ENCODE measurements at places on chromosomes 5 and 9.
A peak's percentile ranks its signal among the peaks of the same experiment; 100 is the strongest.

GRCh38 chr5:130267926-130268325 lies 363.7 kb downstream of the CHSY3 start:
- no peak for DNase-seq

DNA sequence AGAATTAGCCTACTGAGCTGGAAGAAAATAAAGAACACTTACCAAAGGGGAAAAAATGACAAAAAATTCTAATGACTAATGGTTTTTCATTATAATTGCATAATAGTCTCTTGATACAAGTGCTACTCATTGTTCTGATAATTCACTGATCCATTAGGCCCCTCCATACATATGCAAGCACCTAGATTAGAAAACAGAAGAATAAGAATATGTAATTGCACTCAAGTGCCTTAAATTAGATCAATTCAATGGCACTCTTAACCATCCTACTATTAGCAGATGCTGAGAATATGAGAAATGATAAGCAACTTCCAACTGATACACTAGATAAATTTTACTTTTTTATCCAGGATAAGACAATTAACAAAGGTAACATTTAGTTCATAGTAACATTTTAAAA lies 440.9 kb upstream of the C9orf72 start:
- no peak for DNase-seq

DNA sequence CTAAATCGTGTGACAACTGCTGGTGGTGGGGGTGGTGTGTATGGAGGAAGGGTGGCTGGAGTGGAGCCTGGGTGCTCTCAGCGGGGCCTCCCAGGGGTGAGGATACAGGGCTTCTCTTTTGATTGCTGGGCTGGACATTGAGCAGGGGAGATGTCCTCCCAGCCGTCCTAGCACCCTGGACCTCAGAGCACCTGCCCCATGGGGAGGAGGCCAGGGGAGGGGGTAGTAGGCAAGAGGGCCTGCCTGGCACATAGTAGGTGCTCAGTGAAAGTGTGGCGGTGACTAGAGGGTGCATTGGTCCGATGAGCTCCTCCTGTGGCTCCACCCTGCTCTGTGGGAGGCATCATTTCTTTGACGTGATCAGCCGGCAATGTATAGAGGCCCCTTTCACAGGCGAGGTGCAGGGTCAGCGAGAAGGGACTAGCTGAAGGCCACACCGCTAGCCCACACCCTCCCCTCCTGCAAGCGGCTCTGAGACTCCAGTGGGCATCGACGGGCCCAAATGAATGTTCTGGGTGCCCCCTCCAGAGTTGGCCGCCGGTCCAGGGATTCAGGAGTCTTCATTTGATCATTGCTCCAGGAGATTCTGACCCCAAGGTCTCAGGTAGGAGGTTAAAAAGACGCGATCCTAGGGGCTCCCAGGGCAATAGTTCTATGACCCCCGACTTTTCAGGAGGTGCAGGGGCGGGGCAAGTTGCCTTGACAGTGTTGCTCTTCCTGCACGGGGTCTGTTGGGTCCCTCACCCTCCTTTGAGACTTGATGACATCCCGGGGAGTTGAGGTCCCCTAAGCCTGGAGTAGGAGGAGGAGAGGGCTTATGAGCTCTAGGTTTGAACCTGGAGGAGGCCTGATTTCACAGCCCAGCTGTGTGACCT lies 255.5 kb downstream of the PBX3 start:
- DNase-seq: no peak

DNA sequence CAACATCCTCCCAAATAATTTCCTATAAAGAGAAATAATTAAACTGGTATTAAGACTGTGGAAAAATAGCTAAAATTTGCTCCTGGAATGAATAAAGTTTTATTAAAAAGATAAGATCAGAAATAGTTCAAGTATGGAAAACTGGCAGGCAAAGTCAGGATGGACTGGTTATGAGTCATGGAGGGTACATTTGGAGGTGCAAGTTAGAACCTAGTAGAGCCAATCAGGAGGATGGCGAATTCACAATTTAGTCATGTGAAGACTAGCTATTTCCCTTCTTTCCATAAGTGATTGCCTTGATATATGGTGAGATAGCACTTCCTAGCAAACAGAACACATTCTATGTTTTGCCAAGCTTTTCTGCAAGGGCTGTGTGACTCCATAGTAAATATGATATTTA lies 1303.5 kb downstream of the EFNA5 start:
- no peak for DNase-seq

DNA sequence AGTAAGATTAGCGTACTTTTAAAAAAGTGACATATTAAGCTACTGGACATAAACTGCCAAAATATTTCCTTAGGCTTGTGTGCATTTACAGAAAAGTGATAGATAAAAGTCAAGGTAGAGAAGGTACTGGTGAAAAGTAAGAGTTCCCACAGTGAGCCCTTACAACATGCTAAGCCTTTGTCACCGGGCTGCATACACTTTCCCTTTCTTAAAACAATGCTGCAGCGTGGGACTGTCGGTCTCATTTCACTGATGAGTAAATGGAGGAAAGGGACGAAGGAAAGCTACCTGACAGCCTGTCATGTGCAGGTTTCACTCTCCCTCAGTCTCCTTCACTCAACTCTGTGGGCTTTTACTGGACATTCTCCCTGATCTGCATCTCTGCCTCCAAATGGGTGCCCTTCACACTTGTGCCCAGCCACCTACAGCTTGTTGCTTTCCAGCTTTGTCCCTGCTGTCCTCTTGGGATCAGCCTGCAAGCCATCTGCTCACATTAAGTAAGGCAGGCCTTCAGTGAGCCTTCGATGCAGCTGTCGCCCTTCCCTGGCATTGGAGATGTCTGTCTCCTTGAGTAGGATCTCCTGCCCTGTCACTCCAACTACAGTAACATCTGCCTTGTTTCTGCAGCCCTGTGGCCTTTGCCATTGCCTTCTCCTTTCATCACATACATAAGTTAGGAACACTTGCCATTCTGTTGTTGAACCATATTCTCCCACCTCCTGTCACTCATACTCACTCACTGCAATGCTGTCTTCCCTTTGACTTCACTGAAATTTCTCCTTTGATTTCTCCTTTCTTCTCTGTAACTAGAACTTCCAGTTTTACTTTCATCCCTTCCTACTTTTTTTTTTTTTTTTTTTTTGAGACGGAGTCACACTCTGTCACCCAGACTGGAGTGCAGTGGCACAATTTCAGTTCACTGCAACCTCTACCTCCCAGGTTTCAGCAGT lies 9.3 kb upstream of the ROPN1L start:
- DNase-seq: no peak

DNA sequence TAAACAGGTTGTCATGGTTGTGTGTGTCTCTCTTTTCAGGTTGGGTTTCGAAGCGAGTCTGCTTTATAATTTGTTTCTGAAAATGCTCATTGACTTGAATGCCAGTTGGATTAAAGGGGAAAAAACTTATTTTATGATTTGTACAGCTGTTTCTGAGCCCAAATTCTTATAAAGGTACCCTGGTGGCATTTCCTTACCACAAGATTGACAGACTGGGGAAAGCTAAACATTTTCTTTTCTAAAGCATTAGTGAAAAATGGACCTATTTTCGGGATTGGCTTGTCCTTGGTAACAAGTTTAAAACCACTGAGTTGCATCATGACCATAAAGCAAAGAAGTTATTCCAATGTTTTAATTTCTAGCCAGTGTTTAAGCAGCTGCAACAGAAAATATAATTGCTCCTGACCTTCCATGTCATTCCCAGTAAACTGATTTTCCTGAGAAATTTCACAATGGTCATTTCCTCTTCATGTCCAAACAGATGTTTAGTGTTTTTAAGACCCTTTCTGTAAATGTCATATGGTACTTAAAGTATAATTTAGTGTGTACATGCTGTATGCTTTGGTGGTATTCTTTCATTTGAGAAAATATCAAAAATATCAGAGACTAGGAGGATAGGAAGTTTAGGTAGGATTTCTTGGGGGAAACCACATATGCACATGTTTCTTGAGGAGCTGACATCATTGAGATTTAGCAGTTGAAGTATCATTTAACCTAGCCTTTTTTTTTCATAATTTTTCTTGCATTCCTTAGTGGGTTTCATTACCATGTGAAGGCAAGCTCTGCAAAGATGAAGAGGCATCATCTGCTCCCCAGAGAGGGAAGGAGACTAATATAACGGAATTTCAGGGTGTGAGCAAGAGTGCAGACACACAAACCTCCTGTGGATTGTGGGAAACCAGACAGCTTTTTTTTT lies 667.1 kb upstream of the RGMB start:
- no peak for DNase-seq

GRCh38 chr9:78547831-78548230 lies 250.9 kb downstream of the PSAT1 start:
- no peak for DNase-seq

DNA sequence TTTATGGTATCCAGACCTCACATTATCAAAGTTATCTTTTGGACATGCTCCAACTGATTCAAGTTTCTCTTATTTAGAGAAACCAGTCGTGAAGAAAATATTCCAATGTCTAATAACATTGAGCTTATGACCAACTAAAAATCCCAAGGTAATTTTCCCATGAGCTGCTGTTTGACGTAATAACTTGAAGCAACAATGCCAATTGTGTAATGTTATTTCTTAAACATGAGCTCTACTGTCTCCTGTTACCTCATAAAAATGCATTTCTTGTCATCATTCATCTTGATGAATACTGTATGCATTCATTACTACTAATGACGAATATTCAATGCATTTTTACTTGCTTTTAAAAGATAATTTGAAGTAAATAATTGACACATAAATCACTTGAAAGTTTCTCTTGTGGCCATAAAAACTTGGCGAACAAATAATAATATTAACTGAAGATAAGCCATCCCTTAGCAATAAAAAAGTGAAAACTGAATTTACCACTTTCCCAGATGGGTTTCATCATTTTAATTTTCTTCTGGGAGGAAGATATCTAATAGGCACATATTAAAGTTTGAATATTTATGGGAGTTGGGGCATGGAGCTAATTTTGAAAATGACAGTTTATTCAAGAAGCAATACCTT lies 424 bp upstream of the MARCOL start:
- DNase-seq: no peak

DNA sequence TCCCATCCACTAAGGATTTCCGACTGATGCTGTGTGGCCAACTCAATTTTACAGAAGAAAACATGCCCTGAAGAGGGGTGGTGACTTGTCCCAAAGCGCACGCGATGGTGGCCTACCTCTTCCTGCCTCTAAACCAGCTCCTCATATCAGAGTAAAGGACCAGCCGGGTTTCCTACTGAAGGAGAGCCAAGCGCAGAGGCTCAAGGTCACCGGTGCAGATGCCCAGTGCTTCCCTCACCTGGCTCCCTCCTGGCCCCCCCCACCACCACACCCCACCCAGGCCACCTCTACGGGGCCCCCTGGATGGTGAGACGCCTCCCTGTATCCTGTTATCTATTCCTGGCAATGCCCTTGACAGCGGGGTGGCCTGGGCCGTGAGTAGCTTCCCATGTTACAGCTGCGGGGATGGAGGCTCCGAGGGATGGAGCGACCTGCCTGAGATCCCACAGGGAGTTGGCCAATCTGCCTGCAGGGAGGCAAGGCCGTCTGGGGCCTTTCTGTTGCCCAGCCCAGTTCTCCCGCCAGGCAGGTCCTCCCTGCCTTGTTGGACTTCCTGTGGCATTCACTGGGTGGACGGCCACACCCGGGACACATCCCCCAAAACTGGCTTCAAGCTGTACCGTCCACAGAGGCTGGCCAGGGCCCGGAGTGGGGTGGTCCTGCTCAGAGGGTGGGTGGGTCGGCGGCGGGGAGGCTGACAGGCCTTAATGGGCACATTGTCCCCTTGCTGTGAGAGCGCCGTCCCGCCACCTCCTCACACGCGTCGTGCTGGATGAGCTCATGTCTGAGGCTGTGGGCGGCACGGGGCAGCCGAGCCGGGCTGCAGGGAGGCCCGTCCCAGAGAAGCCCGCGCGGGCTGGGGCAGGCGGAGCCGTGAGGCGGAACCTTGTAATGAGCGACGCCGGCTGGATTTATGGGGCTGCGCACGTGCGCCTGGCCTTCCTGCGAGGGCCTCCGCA lies 72.5 kb downstream of the MACROH2A1 start:
- DNase-seq: peak; percentile 45

GRCh38 chr5:133723651-133724366 lies 111.5 kb upstream of the FSTL4 start:
- DNase-seq: no peak

DNA sequence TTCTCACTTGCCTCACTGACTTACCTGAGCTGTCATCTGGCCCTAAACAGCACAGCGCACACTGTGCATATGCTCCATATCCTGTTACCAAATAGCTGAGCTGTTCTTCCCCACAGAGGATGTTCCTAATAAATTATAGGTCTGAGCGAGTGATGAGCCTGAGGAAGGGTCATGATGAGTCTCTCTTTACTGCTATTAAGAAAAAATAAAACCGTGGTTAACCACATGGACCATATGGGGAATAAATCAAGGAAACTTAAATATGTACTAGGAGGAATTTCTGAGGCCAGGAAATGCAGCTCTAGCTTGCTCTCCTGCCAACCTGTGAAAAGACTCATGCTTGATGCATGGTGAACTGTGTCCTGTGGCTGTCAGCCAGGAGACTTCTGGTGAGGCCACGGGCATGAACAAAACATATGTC lies 424.8 kb upstream of the DMAC1 start:
- no peak for DNase-seq

- DNase-seq: no peak
Measured at GRCh38 chr9:136803551-136804508, 3.9 kb upstream of the RABL6 start.

DNA sequence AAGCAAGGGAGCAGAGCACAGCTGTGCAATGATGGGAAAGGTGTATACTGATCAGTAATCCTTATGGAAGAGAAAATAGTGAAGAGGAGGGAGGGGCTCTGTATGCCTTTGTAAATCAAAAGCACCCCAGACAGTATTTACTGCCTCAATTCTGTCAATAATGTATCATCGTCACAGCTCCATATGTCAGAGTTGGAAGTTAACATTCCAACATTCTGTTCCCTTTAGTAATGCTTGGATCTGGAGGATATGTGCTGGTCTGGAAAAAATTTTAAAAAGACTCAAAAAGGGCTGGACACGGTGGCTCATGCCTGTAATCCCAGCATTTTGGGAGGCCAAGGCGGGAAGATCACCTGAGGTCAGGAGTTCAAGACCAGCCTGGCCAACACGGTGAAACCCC lies 310.4 kb downstream of the ACTL7B start:
- no peak for DNase-seq

DNA sequence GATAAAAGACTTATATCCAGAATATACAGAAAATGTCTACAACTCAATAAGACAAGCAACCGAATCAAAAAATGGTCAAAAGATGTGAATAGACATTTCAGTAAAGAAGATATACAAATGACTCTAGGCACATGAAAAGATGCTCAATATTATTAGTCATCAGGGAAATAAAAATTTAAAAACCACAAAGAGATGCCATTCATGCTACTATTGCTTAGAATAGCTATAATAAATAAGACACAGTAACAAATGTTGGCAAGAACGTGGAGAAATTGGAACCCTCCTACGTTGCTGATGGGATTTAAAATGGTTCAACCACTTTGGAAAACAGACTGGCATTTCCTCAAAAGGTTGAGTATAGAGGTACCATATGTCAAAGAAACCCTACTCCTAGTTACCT lies 39.8 kb downstream of the POLK start:
- no peak for DNase-seq

- DNase-seq: no peak
Measured at GRCh38 chr5:143741421-143741820, 70.5 kb upstream of the HMHB1 start.

GRCh38 chr5:1140171-1140817 lies 28.4 kb upstream of the SLC12A7 start:
- peak; percentile 63 for DNase-seq

All from right kidney (tissue), 9 donors.